ENCODE measurements at places on chromosomes 16 and 17. TPM values are rescaled to one million over a fixed set of nuclear protein-coding genes. Genes with fewer than 3 reads are reported as not detected.
A peak's percentile ranks its signal among the peaks of the same experiment; 100 is the strongest.

DNA sequence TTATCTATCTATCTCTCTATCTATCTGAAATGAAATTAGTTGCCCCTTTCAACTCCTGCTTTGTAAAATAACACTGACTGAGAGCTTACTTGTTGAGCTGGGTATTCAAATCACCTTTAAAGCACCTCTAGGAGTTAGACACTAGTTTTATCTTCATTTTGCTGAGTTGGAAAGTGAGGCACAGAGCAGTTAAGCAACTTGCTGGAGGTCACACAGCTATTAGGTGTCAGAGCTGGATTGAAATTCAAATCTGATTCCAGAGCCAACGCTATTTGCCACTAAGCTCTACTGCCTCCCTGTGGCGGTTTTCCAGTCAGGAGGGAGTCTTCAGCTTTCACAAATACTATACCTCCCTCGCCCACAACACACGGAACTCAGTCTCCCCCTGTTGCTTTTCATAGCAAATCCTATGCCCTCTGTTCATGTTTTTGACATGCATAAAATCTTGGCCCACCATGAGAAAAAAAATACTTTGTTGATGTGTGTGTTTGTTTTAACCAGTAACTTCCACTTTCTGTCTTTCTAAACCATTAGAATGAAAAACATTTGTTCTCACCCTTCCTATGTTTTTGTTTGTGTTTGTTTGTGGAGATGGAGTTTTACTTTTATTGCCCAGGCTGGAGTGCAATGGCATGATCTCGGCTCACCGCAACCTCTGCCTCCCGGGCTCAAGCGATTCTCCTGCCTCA, 74.8 kb upstream of the SMURF2 start:
- H3K4me3 ChIP-seq = no peak overlapping the region
- H3K36me3 ChIP-seq = no peaks in the 10 kb centered on the region
- H3K4me1 ChIP-seq = no peaks in the 10 kb centered on the region
- DNase-seq = peak; percentile 48
- H3K27me3 ChIP-seq = no peaks in the 10 kb centered on the region
- H3K27ac ChIP-seq = no peak overlapping the region

GRCh38 chr16:83728492-83728891, 79.3 kb upstream of the HSBP1 start:
- no peak overlapping the region for H3K4me3 ChIP-seq
- H3K36me3 ChIP-seq = no peaks in the 10 kb centered on the region
- H3K27ac ChIP-seq = no peak overlapping the region
- no peaks in the 10 kb centered on the region for H3K27me3 ChIP-seq
- DNase-seq = no peak

DNA sequence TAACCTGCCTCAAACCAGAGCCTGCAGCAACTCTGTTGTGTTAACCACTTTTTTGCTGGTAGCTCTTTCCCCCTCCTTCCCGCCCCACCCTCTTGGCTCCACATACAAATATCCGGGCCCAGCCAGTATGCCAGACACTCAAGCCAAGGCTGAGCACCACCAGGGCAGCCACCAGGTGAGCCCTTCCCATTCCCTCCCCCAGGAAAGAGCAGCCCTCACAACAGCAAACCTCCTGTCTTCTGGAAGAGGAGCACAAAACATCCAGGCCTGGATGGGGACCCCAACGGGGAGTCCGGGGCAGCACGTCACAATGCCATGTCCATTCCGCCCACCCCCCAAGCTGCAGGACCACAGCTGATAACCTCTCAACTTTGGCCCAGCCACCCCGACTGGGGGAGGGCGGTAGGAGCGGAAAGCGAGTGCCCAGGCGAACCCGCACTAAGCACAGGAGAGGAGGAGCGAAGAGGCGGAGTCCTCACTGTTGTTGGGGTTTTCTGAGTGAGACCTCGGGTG, 757 bp downstream of the ORMDL3 start:
- no peaks in the 10 kb centered on the region for H3K27me3 ChIP-seq
- H3K27ac ChIP-seq = peak overlapping the region; percentile 94
- H3K36me3 ChIP-seq = peaks cover 22% of the 10 kb centered on the region
- peaks cover 13% of the 10 kb centered on the region for H3K4me1 ChIP-seq

DNA sequence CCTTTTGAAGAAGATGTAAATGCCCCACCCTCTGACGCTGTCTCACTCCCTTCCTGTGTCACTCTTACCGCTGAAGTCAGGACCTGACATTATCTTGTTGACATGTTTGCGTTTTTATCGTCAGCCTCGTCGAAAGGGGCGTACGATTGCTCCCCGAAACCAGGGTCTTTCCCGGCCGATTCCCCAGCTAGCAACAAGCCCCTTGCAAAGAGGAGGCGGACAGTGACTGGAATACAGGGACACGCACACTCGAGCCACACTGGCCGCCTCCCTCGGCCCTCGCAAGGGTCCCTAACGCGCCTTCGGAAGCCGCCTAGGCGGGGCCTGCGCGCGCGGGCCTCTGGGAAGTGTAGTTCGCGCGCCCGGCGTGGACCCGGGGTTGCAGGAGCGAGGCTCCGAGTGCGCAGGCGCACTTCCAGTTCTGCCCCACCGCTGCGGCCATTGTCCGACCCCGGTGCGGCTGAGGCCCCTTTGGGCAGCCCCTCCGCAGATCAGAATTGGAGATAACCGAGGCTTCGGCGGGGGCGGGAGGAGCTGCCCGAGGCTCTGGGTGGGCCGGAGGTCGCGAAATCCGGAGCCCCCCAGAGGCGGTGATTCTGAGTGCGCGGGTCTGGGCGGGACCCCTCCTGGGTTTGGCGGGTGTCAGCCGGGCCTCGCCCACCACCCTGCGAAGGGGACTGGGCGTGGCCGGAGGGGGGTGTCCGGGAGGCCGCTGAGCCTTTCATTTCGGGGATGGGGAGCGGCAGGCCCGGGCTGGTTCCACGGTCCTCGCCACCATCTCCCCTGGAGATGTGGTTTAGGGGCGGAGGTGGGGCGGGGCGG, at the start of gene ZFP90:
Gene ZFP90, plus strand, starts transcription at position 412 of the 822 bp plus-strand sequence. CDS start 502 bp downstream, outside the sequence.
- no peaks in the 10 kb centered on the region for H3K4me1 ChIP-seq
- H3K4me3 ChIP-seq = peak within 1 kb of the TSS; percentile 85
- peak within 1 kb of the TSS; percentile 89 for H3K27ac ChIP-seq
- no peaks in the 10 kb centered on the region for H3K36me3 ChIP-seq

GRCh38 chr17:78709119-78709681, 72.9 kb downstream of the CYTH1 start:
- peaks cover 26% of the 10 kb centered on the region for H3K4me1 ChIP-seq
- H3K27ac ChIP-seq = no peak overlapping the region
- DNase-seq = no peak
- no peaks in the 10 kb centered on the region for H3K36me3 ChIP-seq

GRCh38 chr16:12120217-12120981, 143.9 kb downstream of the SNX29 start:
- H3K4me1 ChIP-seq = peaks cover 10% of the 10 kb centered on the region
- H3K4me3 ChIP-seq = no peak overlapping the region
- H3K36me3 ChIP-seq = no peaks in the 10 kb centered on the region
- no peak overlapping the region for H3K27ac ChIP-seq

Gene WDR90
- total RNA-seq = 22.4 TPM

Gene STAC2
- not detected for total RNA-seq

DNA sequence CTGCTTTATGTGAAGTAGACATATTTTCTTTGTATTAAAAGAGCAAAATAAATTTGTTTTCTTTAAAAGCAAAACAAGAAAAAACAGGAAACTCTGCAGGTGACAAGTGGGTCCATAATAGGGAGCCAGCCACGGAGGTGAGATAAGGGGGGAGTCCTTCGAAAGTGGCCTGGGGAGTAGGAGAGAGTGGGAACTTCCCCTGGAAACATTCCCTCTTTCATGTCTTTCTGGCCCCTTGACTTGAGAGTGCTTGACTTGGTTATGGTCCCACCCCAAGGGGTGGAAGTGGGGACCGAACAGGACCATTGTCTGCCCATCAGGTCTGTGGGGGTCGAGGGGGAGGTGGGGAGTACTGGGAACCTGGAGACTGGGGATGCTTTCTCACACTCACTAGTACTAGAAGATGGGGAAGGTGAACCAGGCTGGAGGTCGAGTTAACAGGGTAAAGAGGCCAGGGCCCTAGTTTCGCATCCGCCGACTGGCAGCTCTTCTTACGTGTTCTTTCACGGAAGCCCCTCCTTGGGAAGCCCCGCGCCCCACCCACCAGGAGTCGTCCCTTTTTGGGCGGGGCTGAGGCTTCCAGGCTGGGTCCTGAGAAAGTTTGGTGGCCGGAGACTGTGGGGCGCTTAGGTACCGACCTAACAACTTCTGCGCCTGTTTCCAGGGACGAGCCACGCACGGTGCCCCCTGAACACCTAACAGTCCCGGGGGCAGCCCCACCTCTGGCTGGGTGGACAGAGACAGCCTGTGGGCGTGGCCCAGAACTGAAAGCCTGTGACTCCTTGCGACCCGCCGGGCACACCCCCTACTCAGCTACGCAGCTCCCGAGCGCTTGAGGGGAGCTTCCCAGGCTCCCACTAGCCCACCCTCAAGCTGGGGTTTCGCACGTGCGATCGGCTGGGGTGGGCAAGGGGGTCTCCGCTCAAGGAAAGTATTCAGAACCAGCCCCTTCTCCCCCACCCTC, 790 bp downstream of the TRADD start:
- H3K36me3 ChIP-seq = peaks cover 5% of the 10 kb centered on the region
- H3K4me3 ChIP-seq = peak overlapping the region; percentile 82
- DNase-seq = no peak
- H3K27me3 ChIP-seq = peaks cover 66% of the 10 kb centered on the region
- peak overlapping the region; percentile 84 for H3K27ac ChIP-seq

DNA sequence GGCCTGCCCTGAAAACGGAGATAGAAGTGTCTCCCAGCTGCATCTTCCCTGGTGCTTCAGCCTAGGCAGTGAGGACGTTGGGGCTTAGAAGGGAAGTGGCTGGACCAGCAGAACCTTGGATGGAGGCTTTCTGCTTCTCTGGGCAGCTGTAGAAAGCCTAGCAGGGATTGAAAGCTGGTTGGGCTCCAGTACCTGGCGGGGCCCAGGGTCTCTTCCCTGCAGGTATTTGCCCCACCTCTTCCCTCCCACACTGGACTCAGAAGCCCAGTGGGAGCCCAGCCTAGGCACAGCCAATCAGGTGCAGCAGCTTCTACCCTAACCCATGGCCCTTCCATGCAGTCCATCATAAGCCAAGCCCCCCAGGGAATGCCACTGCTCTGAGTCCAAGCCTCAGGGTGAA, 190.3 kb upstream of the IRX6 start:
- H3K27ac ChIP-seq = no peak overlapping the region
- H3K36me3 ChIP-seq = no peaks in the 10 kb centered on the region
- H3K4me3 ChIP-seq = no peak overlapping the region

DNA sequence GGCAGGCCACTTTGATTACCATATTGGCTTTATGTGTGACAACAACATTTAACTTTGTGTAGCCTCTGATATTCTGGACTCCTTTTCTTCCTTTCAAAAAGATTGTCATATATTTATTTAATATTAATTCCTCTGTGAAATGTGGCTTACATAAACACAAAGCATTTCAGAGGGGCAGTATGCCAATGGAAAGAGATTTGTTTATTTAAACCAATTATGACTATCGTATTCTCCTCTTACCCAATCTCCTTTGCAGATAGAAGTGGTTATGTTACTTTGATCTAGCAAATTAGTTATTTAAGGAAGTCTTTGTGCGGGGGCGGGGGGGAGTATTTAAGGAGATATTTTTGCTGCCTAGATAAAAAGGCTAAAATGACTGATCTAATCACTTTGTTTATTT, 573.7 kb upstream of the KIF2B start:
- H3K36me3 ChIP-seq = no peaks in the 10 kb centered on the region
- H3K27me3 ChIP-seq = no peaks in the 10 kb centered on the region
- H3K27ac ChIP-seq = no peak overlapping the region
- H3K4me1 ChIP-seq = no peaks in the 10 kb centered on the region

GRCh38 chr16:83722456-83723183, 85.2 kb upstream of the HSBP1 start:
- no peak overlapping the region for H3K27ac ChIP-seq
- DNase-seq = no peak
- no peaks in the 10 kb centered on the region for H3K36me3 ChIP-seq
- no peaks in the 10 kb centered on the region for H3K4me1 ChIP-seq
- H3K4me3 ChIP-seq = no peak overlapping the region
- H3K27me3 ChIP-seq = no peaks in the 10 kb centered on the region

- H3K27me3 ChIP-seq = no peaks in the 10 kb centered on the region
- H3K4me1 ChIP-seq = peaks cover 3% of the 10 kb centered on the region
- no peak for DNase-seq
- no peaks in the 10 kb centered on the region for H3K36me3 ChIP-seq
These were observed 388.0 kb downstream of the WWOX start for GRCh38 chr16:78487471-78487870.

Gene WFIKKN2
- 0.06 TPM for total RNA-seq

Gene CD300A
- total RNA-seq = 12.9 TPM

GRCh38 chr17:39841134-39841683, 22.9 kb downstream of the IKZF3 start:
- no peak overlapping the region for H3K27ac ChIP-seq
- H3K36me3 ChIP-seq = no peaks in the 10 kb centered on the region
- H3K4me3 ChIP-seq = no peak overlapping the region
- no peaks in the 10 kb centered on the region for H3K27me3 ChIP-seq

- no peaks in the 10 kb centered on the region for H3K36me3 ChIP-seq
- H3K4me1 ChIP-seq = peaks cover 3% of the 10 kb centered on the region
- no peak overlapping the region for H3K4me3 ChIP-seq
- no peak overlapping the region for H3K27ac ChIP-seq
- no peak for DNase-seq
- H3K27me3 ChIP-seq = peaks cover 3% of the 10 kb centered on the region
These were observed 5.2 kb upstream of the TMEM97 start for GRCh38 chr17:28313841-28314240.

DNA sequence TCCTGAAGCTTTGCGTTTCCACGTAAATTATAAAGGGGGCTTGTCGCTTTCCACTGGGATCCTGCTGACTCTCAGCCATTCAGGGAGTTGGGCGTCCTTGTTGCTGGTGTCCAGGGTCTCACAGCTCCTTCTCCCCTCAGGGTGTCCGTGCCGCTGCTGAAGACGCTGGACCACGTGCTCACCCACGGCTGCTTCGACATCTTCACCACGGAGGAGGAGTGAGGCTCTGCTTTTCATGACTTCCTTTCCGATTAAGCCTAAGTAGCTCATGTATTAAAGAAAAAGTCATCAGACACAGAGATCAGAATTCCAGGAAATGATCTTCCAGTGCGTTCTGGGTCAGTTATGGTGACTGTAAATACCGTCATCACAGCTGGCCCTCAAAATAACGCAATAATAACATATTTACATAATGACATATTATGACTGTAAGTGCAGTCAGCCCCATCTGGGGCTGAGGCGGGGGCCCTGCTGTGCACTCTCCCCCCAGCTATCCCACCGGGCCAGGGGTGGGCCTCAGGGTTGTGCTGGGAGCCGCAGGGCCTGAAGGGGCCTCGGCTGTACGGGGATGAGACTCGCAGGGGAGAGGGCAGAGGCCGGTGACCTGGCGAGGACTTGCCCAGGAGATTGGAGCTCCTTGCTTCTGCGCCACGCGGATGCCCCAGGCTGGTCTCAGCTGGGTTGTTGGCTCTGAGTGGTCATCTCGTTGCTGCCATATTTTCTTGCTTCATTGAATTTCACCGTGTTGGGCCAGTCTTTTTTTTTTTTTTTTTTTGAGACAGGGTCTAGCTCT, 92.9 kb upstream of the ZNF750 start:
- H3K27me3 ChIP-seq = no peaks in the 10 kb centered on the region
- H3K36me3 ChIP-seq = peaks cover 27% of the 10 kb centered on the region

DNA sequence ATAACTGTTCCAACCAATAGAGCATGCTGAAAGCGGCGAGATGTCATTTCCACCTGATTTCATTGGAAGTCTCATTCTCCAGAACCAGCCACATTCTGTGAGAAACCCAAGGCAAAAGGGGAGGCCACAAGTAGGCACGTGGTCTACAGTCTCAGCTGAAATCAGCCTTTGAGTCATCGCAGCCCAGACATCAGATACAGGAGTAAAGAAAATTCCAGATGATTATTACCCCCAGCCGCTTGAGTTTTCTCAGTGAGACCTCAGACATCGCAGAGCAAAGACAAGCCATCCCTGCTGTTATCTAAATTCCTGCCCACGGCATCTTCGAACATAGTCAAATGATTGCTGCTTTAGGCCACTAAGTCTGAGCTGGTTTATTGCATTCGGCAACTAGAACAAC, 23.1 kb downstream of the STAT3 start:
- H3K4me3 ChIP-seq = no peak overlapping the region
- no peaks in the 10 kb centered on the region for H3K4me1 ChIP-seq
- peaks cover 1% of the 10 kb centered on the region for H3K36me3 ChIP-seq

Gene KRT32
- not detected for total RNA-seq

Gene HAS3
- 37.5 TPM for total RNA-seq

Gene SP6
- total RNA-seq = 4.5 TPM
